ENCODE measurements at places on chromosomes 4 and X.

- no peak for DNase-seq
Measured at GRCh38 chr4:85707611-85708010, 232.7 kb downstream of the ARHGAP24 start.

GRCh38 chr4:10664408-10664807 is 20.2 kb downstream of the CLNK start:
- no peak for DNase-seq

- no peak for DNase-seq
Measured at GRCh38 chrX:155027509-155028066, 944 bp downstream of the FUNDC2 start.

DNA sequence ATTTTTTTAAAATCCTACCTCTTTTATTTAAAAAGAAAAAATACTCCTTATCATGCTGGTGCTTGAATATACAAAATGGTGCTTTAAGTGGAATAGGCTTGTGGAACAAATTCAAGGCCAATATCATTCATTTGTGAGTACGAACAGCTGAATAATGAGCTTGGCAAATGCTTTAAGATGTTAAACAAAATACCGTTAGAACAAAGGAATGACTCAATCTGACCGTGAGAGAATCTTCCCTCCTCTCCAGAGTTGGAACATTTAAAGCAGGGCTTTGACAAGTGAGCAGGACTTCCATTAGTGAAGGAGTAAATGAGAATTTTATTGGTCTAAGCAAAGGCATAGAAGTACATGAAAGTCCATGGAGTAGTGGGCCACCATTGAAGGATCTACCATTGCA is 74.5 kb downstream of the DCLK2 start:
- DNase-seq: no peak

DNA sequence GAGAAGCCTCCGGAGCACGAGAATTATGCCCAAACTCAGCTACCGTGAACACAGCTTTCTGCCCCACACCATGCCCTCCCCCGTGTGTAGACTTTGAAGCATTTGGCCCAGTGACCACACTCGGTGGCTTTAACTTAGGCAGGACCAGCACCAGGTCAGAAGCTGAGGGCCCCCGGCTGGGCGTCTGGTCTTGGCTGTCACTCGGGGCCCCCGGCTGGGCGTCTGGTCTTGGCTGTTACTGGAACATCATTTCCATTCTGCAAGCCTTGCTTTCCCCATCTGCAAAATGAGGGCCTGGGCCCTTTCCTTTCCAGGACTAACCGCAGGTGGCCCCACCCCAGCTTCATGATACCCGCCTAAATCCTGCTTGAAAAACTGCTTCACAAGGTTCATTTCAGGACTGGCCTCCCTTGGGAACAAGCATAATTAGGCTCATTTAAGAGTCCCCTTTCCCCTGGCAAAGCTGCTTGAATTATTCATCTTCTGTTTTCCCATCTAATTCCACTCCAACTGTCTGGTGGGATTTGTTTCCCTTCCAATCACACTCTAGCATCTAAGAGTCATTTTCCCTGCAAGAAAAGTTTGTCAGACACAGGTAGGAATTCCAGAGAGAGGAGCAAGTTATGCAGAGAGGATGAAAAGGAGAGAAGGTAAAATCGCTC is 82.5 kb downstream of the WFS1 start:
- DNase-seq: no peak

- no peak for DNase-seq
Measured at GRCh38 chrX:106040861-106041260, 2.3 kb upstream of the SERPINA7 start.

GRCh38 chr4:100849319-100849718 is 331.5 kb upstream of the EMCN start:
- no peak for DNase-seq

- DNase-seq: peak; percentile 41
Measured at GRCh38 chr4:153522802-153523094, 56.6 kb downstream of the TMEM131L start.

- DNase-seq: no peak
Measured at GRCh38 chr4:34000356-34000755, 2244.0 kb downstream of the ARAP2 start.

DNA sequence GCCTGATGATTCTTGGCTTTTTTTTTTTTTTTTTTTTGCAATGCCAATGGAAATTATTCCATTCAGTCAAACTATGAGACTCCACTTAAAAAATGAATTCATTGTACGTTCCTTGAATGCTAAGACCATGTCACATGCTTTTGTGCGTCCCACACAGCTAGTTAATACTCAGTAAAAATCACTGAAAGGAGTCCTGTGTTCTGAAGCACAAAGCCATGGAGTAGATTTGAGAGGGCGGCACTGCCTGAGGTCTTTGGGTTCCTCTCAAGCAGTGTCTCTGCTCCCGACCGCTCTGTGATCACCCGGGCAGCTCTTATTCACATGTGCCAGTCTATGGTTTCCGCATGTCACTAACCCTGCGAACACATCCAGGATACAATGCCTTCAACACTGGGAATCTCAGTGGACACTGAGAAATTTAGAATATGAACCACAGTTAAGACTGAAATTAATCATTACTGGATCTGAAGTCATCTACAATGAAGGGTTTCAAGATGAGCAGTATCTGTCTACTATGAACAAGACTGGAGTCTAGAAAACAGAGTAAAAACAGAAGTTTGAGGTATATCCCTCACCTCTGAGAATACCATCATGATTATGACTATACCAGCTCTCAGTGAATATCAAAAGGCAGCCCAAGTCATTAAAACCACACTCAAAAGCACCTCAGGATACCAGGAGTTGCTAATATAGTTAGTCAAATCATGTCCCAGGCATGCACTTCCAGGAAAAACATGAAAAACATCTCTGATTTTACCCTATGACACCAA is 193.0 kb downstream of the MGST2 start:
- DNase-seq: no peak

GRCh38 chr4:158580064-158580463 is 58.4 kb downstream of the RXFP1 start:
- DNase-seq: no peak

GRCh38 chr4:41477181-41477905 is 60.6 kb upstream of the LIMCH1 start:
- no peak for DNase-seq

DNA sequence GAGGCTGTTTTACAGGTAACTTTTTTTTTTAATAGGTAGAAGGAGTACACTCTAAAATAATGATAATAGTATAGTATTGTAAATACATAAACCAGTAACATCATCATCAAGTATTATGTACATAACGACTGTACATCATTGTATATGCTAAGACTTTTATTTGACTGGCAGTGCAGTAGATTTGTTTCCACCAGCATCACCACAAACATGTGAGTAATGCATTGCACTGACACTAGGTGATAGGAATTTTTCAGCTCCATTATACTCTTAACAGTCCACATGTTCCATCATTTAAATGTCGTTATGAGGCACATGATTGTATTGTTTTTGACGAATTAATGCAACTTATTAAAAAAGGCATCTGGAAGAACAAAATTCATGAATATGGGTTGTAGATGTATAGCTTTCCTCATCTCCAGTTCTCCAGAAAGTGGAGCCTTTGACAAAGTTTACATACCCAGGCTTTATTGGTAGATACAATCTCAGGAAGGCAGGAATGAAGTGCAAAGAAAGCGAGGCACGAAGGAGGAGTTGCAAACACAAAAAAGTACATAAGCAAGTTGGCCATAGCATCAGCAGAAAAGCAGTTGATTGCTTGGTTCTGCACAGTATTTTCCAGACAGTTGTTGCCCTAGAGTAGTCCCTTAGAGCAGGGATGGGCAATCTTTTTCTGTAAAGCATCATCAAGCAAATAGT is 336.9 kb upstream of the NR3C2 start:
- no peak for DNase-seq

GRCh38 chrX:65926095-65927019 is 113.5 kb downstream of the VSIG4 start:
- peak; percentile 20 for DNase-seq

- no peak for DNase-seq
Measured at GRCh38 chr4:31370866-31371465, 650.8 kb downstream of the PCDH7 start.

DNA sequence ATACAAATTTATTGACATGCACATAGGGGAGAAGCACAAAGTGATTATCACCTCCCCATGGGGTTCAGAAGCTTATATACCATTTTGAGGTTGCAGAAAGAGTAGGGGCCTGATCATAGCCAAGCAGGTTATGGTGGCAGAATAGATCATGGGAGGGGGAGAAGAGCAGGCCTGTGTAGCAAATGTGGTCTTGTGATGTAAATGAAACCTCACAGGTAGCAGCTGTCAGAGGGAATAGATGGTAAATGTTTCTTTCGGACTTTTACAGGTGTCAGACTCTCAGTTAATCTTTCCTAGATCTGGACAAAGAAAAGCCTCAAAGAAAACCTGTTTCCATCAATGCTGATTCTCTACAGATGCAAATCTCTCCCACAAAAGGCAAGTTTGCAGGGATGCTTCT is 84.4 kb downstream of the CFAP299 start:
- no peak for DNase-seq

GRCh38 chr4:152540293-152540674 is 4.4 kb upstream of the FBXW7 start:
- no peak for DNase-seq

DNA sequence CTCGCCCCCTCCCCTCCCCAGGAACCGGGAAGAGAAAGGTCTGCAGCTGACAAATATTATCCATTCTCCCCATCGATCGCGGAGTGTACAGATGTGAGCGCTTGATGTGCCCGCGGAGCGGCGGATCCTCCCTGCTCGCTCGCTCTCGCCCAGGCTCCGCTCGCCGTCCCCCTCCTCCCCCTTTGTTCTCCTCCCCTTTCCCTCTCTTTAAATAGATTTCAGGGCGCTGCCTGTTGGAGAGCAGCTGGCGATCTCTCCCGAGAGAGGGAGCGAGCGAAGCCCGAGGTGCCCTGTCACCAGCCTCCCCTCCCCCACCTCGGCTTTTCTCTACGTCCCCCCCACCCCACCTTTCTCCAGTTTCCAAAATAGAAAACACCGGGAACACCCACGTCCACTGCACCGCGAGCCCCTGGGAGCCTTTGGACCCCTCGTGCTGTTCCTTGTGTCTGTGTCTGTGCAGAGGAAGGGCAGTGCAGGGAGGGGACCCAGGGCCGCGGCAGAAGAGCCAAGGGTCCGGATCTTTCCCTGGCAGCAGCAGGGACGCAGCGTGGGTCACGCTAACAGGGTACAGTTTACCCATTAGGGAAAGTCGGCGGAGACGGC is 56.6 kb upstream of the BCOR start:
- no peak for DNase-seq

- DNase-seq: no peak
Measured at GRCh38 chr4:122980860-122981259, 58.5 kb upstream of the NUDT6 start.

GRCh38 chr4:20378181-20378580 is 126.5 kb downstream of the SLIT2 start:
- no peak for DNase-seq

GRCh38 chr4:3442959-3443749 is 1.4 kb downstream of the HGFAC start:
- DNase-seq: peak; percentile 46

DNA sequence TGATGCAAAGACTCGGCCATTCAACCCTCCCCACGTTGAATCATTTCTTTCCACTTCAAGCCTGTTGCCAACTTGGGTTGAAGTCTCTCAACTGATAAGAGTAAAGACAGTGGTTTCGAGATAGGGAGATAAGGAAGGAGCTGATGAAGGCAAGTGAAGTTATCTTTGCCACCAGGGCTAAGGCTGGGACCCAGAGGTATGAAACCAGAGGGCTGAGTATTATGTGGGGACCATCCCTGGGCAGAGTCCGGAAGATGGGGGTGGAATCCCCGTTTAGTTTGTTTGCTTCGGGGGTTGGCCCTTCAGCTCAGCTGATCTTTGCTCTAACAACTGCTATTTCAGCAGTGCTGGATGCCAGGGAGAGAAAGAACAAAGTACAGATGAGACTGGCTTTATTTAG is 2.3 kb upstream of the XPNPEP2 start:
- no peak for DNase-seq

GRCh38 chr4:8516061-8516573 is 64.1 kb upstream of the GPR78 start:
- DNase-seq: no peak

DNA sequence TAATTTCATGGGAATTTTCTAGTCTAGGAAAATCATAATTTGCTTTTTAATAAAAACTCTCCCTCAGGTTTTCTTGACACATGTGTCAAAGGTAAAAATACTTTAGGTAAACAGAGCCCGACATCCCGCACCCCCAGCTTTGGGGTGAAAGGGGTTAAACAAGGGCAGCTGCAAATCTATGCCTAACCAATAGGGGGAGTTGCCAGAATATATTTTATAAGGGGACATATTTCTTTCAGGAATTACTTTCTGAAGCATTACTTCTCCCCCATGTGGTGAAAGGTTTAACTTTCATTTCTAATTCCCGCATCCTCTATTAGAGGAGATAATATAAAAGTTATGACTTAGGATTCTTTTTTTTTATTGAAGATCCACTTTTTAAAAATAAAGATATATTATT is 53.9 kb upstream of the HEPH start:
- no peak for DNase-seq

GRCh38 chr4:1799387-1800375 is 6.6 kb downstream of the FGFR3 start:
- no peak for DNase-seq

GRCh38 chr4:77510367-77510766 is 95.3 kb upstream of the CXCL13 start:
- no peak for DNase-seq

GRCh38 chr4:47525154-47525819 is 40.2 kb downstream of the ATP10D start:
- no peak for DNase-seq

GRCh38 chr4:106690487-106690886 is 321.9 kb upstream of the GIMD1 start:
- DNase-seq: no peak

- no peak for DNase-seq
Measured at GRCh38 chr4:36280555-36280954, 861 bp upstream of the DTHD1 start.

DNA sequence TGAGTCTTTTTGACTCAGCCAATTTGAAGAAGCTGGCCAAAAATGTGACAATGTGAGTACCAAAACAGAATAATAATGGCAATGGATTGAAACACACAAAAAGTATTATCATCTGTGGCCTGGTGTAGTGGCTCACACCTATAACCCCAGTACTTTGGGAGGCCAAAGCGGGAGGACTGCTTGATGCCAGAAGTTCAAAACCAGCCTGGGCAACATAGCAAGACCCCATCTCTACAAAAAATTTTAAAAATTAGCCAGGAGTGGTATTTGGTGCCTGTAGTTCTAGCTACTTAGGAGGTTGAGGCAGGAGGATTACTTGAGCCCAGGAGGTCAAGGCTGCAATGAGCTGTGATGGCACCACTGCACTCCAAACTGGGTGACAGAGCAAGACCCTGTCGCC is 41.5 kb downstream of the PLK4 start:
- DNase-seq: no peak

GRCh38 chr4:94237271-94237670 is 29.6 kb downstream of the SMARCAD1 start:
- no peak for DNase-seq

DNA sequence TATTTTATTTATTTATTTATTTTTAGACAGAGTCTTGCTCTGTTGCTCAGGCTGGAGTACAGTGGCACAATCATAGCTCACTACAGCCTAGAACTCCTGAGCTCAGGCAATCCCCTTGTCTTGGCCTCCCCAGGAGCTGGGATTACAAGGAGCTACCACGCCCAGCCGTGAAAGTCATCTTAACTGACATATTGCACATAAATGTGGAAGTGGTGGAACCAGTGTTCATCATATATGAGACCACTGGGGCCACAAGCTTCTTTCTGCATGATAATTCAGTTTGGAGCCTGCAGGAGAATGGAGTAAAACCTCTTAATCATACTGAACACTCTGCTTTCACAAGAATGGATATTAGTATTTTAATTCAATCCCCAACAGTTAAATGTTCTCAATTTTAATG is 12.5 kb upstream of the CTSO start:
- no peak for DNase-seq

- no peak for DNase-seq
Measured at GRCh38 chr4:73525611-73526010, 44.1 kb downstream of the AFM start.
